ENCODE measurements at places on chromosomes 7 and 10. TPM values are rescaled to one million over a fixed set of nuclear protein-coding genes. Genes with fewer than 3 reads are reported as not detected.

- DNase-seq: peak; percentile 1
These were observed 613.5 kb upstream of the MGMT start for GRCh38 chr10:128853537-128853936.

DNA sequence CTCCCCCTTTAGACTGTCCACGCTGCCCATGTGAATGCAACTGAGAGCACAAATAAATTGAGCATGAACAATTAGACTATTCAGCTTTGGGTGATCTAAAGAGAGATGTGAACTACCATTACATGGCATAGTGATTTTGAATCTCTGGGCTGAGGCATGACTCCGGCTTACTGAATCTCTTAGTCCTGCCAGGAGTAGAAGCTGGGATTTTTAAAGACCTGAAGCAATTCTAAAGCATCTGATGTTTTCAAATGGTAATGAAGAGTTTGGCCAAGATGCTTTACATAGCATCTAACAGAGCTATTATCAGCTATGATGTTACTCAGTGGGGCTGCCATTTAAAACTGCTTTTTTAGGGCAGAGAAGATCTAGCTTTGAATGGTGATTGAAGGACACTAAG lies 1059.1 kb downstream of the SORCS3 start:
- no peak for DNase-seq

- no peak for DNase-seq
These were observed 509.0 kb downstream of the GATA3 start for GRCh38 chr10:8563478-8563877.

- DNase-seq: no peak
These were observed at the start of gene SFTPA1 for GRCh38 chr10:79610601-79611191. TSS of gene SFTPA1 (plus strand) at chr10:79610939. CDS start at chr10:79611826, 887 bp downstream.

GRCh38 chr10:58992830-58993460 lies 183.5 kb upstream of the PHYHIPL start:
- DNase-seq: no peak

GRCh38 chr10:95242581-95243317 lies 48.1 kb downstream of the PDLIM1 start:
- DNase-seq: no peak

GRCh38 chr10:27252267-27253000 lies 11.8 kb upstream of the ACBD5 start:
- peak; percentile 57 for DNase-seq

GRCh38 chr10:86961481-86962091 lies 3.2 kb downstream of the SNCG start:
- no peak for DNase-seq

DNA sequence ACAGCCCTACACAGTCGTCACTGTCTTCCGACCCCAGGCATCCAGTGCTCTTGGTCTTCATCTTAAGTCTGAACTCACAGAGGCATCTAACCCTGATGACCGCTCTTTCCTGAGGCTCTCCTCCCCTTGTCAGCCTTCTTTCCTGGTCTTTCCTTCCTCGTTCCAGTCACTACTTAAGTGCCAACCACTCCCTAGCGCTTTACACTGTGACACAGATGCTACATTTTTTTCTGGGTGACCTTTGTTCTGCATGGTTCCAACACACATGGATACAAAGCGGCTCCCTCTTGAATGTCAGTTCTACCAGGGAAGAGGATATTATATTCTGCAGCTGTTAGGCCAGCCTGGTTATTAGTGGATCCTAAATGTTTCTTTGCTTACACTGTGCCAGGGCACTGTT lies 12.7 kb downstream of the YWHAG start:
- no peak for DNase-seq

DNA sequence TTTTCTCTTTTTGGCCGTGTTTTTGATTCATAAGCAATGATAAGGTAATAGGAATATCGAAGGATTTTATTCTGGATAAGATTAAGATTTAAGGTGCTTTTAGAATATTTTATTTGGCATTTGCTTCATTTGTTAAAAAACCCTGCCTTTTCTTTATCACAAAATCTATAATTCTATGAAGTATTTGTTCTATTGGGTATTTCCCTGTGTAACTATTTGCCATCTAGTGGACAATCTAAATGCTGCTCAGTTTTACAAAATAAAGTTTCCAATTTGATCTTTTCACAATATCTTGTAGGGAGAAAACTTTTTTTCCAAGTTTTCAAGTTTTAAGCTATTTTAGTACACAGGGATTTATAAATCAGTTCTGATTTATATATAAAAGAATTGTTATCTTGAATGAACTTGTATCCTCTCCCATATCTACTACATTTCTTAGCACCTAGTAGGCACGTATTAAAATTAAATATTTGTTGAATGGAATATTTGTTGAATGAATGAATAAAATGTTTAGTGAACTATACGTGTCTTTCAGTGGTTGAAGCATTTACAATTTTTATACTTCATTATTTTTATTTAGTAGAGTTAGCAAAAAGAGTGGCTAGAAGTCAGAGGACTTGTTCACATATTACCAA lies 26.5 kb downstream of the ANKRD7 start:
- no peak for DNase-seq

DNA sequence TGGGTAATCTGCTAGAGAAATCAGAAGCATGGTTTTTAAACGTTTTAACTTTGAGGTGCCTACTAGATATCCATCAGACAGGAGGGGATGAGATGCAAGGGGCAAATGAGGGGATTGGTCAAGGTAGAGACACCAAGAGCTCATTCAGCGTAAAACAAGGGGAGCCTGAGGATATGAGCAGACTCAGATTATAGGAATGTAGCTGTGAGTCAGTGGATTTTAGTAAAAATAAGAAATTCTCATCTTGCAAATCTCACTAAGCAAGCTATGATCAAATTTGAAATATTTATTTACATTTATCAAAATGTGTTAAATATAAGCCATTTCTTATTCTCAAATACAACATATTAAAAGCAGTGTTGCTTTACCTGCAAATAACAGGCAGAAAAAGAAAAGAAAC lies 21.4 kb upstream of the TFEC start:
- no peak for DNase-seq

GRCh38 chr10:100847440-100847839 lies 65.3 kb upstream of the SLF2 start:
- DNase-seq: no peak

DNA sequence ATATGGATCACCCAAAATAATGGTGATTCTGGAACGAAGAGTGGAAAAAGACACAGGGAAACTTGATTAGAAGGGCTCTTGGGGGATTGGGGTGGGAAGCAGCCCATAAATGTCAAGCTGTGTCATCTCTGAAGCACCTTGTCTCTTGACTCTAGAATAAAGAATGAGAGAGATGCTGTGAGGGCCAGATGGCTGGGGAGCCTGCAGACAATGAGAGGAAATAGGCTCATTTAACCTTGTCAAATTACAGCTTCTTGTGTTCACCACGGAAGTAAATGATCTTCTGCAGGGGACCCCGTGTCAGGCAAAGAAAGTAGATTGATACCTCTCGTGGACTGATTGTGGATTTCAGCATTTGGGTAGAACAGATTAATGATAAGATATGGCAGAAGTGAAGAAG lies 159.3 kb downstream of the ST7 start:
- no peak for DNase-seq

GRCh38 chr10:78620985-78621799 lies 447.6 kb upstream of the ZMIZ1 start:
- DNase-seq: no peak

DNA sequence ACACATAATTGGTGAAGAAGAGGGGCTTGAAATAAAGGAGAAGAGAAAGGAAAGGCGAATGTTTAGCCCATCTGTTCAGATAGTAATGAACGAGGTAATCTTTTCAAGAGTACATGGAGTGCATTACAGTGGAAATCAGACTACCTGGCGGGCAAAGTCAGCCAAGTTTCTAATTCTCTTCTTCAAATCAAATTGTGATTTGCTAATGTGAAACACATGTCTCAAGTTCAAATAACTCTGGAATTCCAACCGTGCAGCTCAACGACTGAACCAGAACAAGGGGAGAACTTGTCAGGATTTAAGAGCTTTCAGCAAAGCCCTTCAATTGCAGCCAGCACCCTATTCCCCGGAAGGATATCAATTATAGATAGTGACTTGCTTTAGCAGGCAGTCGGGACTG lies 216.9 kb downstream of the GLI3 start:
- DNase-seq: no peak

DNA sequence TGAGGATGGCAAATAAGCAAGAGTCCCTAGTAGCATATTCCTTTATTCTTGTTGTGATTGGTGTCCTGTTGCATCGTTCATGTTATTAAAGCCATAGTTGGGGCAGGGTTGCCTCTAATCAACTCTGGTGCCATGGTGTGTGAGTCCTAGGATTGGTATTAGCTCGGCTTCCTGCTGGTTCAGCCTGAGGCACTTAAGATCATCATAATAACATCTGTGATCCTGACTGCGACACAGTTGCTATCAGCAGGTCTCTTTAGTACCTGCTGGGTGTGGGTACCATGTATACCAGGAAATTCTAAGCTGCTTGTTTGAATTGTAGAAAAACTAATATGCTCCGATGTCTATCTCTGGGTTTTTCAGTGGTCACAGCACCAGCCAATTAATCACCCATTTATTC lies 1.6 kb downstream of the WEE2 start:
- no peak for DNase-seq

DNA sequence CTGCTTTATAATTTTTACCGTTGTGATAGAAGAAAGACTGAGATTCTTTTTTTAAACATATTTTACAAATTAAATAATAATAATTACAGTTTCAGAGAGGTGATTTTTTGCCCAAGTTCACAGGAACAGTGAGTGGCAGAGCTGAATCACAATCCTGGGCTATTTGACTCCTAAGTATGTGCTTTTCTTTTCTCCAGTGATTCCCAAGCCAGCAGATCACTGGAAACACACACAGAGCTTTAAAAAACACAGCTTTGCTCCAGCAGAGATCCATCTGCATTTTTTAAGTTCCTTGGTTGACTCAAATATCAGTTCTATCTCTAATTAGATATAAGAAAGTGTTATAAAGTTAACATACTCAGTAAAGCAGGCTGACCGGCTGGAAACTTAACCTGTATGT lies 69.0 kb downstream of the AHR start:
- no peak for DNase-seq

- DNase-seq: peak; percentile 5
These were observed 619 bp downstream of the EXOC4 start for GRCh38 chr7:133253519-133253875.

DNA sequence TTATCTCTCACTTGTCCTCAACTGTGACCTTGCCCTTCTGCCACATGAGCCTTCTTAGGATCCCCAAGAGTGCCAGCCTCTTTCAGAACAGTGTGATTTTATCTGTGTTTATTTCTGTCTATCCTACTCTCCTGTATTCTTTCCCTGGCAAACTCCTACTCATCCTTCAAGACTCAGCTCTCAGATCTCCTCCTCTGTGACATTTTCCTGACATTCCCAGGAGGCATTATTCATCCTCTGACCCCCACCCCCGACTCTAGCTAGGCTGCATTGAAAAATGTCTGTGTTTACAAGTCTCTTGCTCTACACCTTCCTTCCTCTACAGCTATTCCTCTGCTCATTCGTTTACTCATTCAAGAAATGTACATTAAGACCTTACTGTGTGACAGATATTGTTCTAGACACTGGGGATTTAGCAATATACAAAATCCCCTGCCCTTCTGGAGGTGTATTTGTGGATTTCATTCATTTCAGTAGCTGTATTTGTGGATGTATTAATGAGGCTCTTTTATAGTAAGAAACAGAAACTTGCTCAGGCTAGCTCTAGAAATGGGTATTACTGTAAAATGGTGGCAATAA lies 61.4 kb upstream of the COMTD1 start:
- DNase-seq: no peak

DNA sequence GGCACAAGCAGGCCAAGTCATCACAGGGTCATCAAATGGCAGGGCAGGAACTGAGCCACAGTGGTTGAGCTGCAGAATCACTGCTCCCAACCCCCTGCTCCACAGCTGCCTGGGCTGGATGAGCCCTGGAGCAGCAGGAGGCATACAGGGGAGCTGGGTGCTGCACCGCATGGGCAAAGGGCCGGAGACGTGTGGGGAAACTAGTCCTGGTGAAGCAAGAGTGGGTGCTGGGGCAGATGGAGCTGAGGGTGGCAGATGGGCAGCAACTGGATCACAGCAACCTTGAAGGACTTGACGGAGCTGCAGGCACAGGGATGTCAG lies 16.0 kb upstream of the VOPP1 start:
- DNase-seq: no peak

- no peak for DNase-seq
These were observed 90.6 kb upstream of the PPP2R2D start for GRCh38 chr10:131810036-131810804.

TMEM229A gene
- total RNA-seq: not detected

CRYGN gene
- total RNA-seq: 1.5 TPM

NPTX2 gene
- 36.3 TPM for total RNA-seq

OR2A5 gene
- not detected for total RNA-seq

ATRNL1 gene
- total RNA-seq: 5.4 TPM

SCART1 gene
- total RNA-seq: 5.0 TPM

TTYH3 gene
- 17.5 TPM for total RNA-seq

MUC12 gene
- total RNA-seq: not detected

ZNF503 gene
- total RNA-seq: 13.8 TPM

WDR37 gene
- 14.4 TPM for total RNA-seq

ICA1 gene
- total RNA-seq: 27.3 TPM
